ENCODE measurements at places on chromosomes 5 and 9.

DNA sequence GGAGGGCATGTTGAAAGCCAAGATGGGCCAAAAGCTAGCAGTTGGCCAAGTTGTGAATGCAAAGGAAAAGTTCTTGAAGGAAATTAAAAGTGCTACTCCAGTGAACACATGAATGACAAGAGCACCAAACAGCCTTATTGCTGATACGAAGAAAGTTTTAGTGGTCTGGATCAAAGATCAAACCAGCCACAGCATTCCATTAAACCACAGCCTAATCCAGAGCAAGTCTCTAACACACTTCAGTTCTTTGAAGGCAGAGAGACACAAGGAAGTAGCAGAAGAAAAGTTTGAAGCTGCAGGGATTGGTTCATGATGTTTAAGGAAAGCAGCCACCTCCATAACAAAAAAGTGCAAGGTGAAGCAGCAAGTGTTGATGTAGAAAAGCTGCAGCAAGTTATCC is 71.6 kb downstream of the ERCC6L2 start:
- DNase-seq = no peak

DNA sequence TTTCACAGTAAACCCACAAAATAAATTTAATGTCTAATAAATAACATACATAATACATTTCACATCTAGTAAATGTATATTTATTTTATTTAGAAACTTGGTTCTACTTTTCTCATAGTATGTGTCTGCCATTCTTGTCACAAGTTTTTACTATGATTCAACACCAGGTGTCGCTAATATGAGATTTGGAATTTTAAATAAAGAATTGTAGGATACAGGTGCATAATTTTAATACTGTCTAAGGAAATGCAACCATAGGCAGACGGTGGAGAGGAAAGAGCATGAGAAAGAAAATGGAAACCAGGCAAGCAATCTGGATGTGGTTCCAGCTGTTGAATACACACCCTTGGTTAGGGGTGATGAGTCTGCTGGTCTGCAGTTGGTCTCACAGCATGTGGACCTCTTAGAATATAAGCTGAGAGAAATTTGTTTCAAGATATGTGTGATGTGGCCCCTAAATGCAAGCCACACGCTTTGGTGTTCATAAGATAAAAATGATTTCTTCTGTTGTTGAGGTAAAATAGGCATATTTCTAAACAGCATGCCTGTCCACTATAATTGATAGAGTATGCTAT is 114.7 kb upstream of the TXNDC8 start:
- DNase-seq = peak; percentile 18

- DNase-seq = no peak
Measured at GRCh38 chr5:2141254-2142000, 258.7 kb upstream of the IRX4 start.

GRCh38 chr9:128340691-128341434 is 536 bp downstream of the SLC27A4 start:
- DNase-seq = no peak

- DNase-seq = no peak
Measured at GRCh38 chr5:133990396-133990795, 14.4 kb downstream of the VDAC1 start.

GRCh38 chr9:116594547-116594946 is 92.6 kb upstream of the TRIM32 start:
- peak; percentile 67 for DNase-seq

All from ACHN (cell line).